ENCODE measurements at places on chromosomes 1 and 21.

GRCh38 chr21:28781602-28782276 is 210.9 kb downstream of the LTN1 start:
- DNase-seq = no peak

DNA sequence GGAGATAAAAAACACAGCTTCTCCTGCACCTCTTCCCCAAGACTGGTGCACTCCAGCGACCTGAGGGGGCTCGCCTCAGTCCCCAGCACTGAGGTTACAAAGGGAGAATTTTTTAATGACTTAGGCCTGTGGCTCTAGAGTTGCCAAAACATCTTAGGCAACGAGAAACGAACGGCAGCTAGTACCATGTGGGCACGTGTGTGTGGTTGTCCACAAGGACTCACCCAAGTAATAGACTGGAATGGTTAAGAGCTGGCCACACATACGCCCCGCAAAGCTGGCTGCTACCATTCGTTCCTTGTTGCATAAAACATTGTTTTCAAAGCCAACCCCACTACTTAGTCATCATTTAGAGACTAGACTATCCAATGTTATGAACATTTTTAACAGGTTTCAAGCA is 26.9 kb downstream of the RIPK4 start:
- no peak for DNase-seq

GRCh38 chr21:45263534-45263933 is 24.2 kb downstream of the POFUT2 start:
- no peak for DNase-seq

GRCh38 chr1:99177465-99177864 is 86.8 kb upstream of the PLPPR4 start:
- DNase-seq = no peak

DNA sequence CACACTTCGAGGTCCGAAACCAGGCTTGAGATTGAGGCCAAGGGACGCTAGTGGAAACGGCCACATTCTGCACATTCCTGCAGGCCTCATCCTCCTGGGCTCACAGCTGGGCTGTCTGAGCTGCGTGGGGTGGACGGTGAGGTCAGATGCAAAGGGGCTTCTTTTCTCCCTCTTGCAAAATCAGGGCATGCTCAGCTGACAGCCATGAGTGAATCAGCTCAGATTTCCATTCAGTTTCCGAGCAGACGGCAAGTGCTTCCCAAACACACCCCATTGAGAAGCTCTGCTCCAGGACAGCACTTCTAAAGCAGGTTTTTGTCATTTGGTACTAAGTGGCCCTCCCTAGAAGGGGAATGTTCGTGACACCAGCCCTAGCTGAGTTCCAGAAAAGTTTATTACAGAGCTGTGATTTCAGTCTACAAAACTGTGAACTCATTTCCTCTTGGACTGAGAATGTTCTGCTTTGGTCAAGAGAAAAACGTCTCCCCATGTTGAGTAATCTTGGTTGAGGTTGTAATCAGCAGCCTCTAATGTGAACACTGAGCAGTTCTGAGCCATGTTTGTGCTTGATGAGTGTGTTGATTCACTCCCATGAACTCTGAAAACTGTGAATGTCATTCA is 10.0 kb downstream of the PDPN start:
- no peak for DNase-seq

- no peak for DNase-seq
Observed at GRCh38 chr1:208643005-208643597, 398.9 kb upstream of the PLXNA2 start.

- DNase-seq = no peak
Observed at GRCh38 chr1:8572106-8572505, 245.3 kb downstream of the RERE start.

DNA sequence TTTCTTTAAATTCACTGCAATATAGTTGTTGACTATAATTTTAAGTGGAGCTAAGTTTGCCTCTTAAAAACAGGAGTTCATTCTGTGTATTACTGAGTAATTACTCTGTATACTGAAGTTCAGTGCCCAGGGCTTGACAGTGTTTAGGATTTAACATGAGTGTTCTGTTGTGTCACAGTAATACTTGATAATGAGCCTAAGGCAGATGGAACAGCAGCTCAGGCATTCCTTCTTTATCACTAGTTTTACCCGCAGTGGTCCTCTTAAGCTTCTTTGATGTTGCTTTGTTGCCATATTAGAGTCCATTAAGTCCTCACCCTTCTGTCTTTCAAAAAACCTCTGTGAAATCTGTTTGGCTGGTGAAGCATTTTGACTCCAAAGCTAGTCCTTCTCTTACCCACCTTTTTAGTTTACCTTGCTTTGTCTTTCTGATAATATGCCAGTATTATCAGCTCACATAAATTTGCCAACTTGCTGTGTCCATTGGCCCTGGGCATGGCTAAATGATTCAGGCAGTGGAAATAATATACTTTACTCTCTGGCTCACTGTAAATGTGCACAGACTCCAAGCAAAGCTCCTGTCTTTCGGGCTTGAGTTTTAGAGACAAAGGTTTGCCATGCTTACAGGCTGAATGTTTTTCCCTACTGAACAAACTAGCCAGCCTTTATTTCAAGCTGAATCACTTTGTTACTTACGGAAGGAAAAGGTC is 17.7 kb downstream of the HIPK1 start:
- DNase-seq = no peak

DNA sequence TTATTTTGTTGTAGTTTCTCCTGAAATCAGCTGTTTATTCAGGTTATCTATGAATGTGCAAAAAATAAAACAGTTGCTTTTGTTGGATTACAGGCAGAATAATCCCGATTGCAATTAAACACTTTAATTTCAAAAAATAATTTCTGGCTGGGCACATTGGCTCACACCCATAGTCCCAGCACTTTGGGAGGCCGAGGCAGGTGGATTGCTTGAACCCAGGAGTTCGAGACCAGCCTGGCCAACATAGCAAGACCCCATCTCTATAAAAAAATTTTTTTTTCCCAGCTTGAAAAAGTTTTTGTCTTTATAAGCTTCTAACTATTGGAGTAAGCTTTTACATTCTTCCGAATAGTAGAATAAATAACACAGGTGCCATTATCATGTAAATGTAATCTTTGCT is 15.3 kb downstream of the RCAN3 start:
- DNase-seq = no peak

DNA sequence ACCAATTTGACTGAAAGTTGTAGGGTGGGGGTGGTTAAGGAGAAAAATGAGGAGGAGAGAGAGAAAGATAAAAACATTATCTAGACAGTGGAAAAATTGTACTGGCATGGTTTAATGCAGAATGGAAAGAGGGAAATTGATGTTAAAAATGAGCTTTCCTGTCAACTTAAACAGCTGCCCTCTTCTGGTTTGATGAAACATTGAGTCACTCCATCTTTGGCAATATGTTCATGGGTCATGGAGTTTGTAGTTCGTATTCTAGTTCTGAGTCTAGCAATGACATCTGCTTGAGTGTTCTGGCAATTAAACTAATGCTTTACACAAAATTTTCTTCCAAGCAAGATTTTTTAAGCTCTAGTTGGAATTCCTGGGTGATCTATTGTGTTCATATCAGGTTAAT is 9.6 kb downstream of the ZNF648 start:
- no peak for DNase-seq
